ENCODE measurements at places on chromosomes 4 and X. TPM values are rescaled to one million over a fixed set of nuclear protein-coding genes. Genes with fewer than 3 reads are reported as not detected.
A peak's percentile ranks its signal among the peaks of the same experiment; 100 is the strongest.

- no peak for DNase-seq
Observed at GRCh38 chr4:102665527-102665926, 95.2 kb downstream of the MANBA start.

TNIP3 gene
- total RNA-seq = 0.62 TPM

DNA sequence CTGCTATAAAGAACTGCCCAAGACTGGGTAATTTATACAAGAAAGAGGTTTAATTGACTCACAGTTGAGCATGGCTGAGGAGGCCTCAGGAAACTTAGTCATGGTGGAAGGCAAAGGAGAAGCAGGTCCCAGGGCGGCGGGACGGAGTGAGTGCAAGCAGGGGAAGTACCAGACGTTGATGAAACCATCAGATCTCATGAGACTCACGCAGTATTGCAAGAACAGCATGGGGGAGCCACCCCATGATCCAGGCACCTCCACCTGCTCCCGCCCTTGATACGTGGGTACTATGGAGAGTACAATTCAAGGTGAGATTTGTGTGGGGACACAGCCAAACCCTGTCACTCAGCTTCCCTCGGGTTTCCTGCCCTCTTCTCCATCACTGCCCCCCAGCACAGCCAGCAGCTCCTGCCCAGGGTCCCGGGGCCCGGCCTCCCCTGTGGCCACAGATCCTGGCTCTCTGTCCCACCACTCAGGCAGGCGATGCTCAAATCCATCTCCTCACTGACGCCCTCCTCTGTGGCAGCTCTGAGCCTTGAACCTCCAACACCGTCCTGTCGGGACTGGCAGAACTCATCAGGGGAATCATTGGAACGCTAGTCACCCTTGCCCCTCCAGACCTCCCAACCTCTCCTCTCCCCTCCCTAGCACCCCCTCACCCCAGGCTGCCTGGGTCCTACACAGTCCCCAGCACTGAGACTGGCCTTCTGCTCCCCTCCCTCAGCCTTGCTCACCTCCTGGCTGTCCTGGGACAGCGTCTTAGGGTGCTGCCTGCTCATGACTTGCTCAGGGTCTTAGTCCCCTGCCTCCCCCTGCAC is 37.6 kb downstream of the FGFRL1 start:
- no peak for DNase-seq

GRCh38 chr4:77240469-77241066 is 83.6 kb downstream of the CCNG2 start:
- DNase-seq = peak; percentile 27

DNA sequence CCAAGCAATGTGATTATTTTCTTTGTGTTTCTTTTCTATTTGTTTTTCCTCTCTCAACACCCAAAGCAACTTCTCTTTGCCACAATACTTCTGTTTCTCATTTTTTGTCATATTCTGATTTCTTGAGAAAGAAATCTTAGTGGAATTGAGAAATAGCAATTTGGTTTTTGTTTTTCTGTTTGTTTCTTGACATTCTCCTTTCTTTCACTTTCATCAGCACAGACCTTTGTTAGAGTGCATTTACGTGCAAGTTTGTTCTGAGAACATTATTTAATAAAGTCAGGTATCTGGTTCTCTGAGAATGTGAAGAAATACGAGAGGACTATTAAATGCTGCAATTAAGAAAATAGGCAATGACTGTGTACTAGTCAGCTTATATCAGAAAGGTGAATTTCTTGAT is 608.1 kb upstream of the AADAT start:
- no peak for DNase-seq

DNA sequence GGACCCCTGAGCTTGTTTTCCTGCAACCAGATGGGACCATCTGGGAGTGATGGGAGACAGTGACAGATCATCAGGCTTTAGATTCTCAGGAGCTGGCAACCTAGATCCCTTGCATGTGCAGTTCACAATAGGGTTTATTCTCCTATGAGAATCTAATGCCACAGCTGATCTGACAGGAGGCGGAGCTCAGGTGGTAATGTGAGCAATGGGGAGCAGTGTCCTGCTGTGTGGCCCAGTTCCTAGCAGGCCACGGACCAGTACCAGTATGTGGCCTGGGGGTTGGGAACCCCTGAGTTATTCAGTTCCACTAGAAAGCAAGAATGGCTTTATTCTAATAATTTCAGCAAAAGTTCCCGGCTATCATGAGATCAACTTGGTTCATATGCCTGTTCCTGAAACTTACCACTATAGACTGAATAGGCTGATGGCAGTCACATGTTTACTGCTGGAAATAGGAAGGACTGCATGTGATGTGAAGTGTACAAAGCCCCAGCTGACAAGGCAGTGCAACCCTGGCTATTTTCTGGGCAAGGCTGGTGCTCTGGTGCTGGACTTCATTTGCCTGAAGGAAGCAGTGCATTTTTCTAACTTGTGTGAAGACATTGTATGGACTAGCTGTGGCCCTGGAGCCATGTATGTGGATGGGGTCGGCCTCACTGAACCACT is 107.2 kb downstream of the SPRY1 start:
- DNase-seq = no peak

AFF1 gene
- 33.8 TPM for total RNA-seq

SLC25A31 gene
- total RNA-seq = not detected

DNA sequence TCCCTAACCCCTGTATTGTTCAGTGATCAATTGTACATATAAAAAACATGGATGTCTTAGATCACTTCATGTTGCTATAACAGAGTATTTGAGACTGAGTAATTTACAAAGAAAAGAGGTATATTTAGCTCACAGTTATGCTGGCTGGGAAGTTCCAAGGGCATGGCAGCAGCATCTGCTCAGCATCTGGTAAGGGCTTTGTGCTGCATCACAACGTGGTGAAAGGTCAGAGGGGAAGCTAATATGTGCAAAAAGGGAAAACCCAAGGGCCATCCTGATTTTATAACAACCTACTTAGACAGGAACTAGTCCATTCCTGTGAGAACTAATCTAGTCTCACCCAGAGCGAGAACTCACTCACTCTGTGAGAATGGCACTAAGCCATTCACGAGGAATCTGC is 128.2 kb upstream of the OTUD4 start:
- DNase-seq = no peak

DNA sequence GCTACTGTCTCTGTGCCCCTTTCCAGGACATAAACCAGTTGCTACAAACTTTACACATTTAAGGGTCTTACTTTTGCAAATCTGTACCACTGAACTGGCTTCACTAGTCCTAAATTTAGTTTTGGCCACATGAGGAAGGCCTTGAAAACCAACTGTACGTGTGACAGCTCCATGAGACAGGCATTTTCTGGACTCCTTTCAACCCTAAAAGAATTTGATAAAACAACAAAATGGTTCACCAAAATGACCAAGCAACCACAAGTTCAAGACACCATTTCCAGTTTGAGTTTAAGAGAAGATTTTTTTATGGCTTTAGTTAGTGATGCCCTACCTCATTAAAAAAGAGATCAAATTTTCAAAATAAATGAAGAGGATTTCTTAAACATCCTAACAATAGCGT is 246.4 kb downstream of the ZNF674 start:
- DNase-seq = no peak

MAMLD1 gene
- 1.2 TPM for total RNA-seq

CENPVL1 gene
- total RNA-seq = not detected

ZNF630 gene
- total RNA-seq = 1.1 TPM

DNA sequence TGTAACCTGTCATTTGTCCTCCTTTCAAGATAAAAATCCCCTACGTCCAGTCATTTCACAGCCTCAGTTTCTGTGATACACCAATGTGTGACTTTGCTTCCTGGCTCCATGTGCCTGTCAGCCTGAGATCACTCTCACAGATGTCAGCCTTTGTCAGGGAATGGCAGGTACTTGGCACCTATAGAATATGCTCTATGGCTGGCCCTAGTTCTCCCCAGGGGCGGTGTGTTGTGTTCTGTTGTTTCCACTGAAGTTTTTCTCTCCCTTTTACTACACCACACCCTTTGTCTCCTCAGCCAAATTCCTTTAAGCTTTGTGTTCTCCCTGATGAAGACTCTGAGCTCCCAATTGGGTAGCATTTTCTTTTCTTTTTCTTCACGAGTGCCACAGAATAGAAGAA is 81.7 kb downstream of the ALPK1 start:
- no peak for DNase-seq

F8A3 gene
- 4.4 TPM for total RNA-seq

PHEX gene
- 0.39 TPM for total RNA-seq

DNA sequence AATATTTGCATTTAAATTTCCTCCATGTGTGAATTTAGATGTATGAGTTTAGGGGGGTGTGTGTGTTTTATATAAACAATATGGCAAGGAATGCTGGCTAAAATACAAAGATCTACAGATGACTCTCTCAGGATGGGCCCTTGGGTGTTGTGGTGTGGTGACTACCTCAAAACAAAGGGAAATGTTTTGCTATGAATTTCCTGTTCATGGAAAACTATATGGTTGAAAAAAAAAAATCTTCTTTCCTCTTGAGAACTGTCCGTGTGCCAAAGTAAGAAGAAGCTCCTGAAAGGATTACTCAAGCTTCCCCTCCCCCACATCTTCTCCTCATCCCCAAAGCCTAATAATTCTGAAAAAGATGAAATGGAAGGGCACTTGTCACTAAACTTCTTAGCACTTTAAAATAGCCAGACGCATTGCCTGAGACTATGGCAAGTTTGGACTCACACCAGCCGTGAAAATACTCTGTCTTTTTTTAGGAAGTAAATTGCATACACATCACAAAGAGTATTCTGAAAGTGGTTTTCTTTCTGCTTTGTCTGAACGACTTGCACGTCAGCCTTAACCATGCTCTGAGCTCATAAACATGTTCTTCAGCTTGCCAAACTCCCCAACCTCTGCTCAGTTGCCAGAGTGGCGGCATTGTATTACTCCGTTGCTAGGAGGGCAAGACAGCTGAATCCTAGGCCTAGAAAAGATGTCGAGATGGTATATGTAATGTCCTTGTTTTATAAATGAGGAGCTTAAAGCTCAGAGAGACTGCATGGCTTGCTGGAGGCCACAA is 250.4 kb upstream of the JADE1 start:
- DNase-seq = no peak

Measured in CD8-positive, alpha-beta T cell (primary cell).